Stimulated activated CD4-positive, alpha-beta T cell treated with anti-CD3 and anti-CD28 coated beads, TNF-alpha, amount 100 ng/mL, for 48 hours (primary cell): ENCODE measurements at places on chromosomes 3 and 15.

DNA sequence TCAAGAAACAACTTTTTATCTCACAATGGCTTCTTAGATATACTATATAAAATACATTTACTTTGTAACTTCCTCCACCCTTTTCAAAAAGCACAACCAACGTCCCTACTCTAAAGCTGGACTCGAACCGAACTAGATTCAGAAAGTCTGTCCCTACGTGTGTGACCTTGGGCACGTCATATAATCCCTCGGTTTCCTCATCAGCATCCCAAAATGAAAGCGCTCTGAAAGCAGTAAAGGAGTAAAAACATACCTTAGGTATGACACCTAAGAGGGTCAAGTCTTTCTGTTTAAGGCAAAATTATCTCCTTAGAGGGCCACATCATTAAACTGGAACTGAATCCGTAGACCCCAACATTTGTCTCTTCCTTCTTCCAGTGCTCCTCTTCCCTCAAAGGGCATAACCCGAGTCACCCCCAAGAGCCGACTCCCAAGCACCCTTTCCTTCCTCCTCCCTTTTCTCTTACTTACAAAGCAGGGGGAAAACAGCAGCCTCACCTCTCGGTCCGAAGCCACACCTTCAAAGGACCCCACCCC lies 663 bp downstream of the PDCD10 start:
- DNase-seq: no peak

GRCh38 chr15:62749036-62749815 lies 293.3 kb upstream of the TPM1 start:
- no peak for DNase-seq

GRCh38 chr15:49191892-49192291 lies 21.8 kb downstream of the GALK2 start:
- DNase-seq: no peak

DNA sequence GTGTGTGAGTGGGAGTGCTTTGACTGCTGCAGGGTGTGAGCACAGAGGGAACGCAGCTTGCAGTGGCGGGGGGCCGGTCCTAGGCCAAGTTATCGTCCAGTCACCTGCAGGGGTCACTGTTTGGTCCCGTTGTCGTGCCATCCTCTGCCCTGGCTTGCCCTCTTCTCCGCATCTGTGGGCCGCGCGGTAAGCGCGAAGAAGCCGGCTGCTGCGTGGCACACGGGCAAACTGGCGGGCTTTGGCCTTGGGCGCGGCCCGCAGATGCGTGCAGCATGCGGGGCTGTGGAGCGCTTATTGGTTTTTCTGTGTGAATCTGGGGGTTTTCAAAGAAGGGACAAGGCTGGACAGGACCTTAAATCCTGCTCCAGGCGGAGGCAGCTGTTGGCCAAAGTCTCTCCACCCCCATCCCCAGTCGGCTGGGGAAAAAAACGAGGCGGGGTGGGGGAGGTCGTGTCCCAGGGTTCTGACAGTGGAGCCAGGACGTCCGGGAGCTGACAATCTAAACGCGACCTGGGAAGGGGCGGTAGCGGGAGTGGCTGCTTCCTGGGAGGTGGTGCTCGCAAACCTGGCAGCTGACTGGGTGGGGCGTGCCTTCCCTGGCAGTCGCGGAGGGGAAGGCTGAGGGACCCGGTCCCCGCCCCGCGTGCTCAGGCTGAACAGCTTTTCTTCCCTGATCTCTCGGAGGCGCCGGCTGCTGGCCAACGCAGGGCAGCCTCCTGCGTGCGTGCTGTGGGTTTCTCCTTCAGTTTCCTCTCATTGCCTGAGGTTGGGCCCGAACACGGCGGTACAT lies 39.7 kb upstream of the VEPH1 start:
- no peak for DNase-seq

DNA sequence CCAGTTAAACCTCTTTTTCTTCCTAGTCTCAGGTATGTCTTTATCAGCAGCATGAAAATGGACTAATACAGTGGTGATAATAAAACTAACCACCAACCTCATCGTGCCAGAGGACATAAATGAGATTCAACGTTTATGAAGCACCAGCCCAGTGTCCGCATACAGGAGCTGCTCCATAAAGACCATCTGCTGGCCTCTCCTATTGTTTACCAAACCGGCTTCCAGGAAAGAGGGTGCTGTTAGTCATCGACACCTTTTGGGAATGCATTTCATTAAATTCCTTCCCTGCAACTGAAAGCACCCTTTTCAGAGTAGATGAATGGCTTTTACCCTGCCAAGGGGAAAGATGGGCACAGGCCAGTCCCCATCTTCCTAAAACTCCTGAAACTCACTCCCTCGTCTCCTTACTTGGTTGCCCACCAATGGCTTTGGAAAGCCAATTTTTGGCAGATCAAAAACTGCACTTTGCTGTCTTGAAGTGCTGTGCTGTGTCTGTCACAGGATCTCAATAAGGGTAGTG lies 122.1 kb downstream of the AQP9 start:
- DNase-seq: no peak

- no peak for DNase-seq
Measured at GRCh38 chr3:142269767-142270166, 44.4 kb upstream of the GK5 start.

DNA sequence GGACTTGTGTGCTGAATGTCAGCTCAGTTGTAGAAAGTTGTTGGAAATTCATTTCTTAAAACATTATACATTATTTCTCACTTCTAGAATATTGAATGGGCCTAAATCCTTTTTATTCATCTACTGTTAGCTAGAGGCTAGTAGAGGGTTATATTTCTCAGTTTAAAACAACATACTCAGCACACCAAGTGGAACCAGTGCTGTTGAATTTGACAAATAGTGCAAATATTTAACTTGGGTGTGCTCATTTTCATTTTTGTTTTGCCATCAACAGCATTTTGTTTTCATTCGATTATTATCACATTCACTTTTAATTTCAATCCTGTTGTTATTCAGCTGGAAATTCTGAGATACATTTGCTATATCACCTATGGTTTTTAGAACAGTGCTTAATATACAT lies 269.4 kb upstream of the PEX5L start:
- no peak for DNase-seq

GRCh38 chr3:71101626-71102025 lies 481.9 kb downstream of the FOXP1 start:
- DNase-seq: no peak

DNA sequence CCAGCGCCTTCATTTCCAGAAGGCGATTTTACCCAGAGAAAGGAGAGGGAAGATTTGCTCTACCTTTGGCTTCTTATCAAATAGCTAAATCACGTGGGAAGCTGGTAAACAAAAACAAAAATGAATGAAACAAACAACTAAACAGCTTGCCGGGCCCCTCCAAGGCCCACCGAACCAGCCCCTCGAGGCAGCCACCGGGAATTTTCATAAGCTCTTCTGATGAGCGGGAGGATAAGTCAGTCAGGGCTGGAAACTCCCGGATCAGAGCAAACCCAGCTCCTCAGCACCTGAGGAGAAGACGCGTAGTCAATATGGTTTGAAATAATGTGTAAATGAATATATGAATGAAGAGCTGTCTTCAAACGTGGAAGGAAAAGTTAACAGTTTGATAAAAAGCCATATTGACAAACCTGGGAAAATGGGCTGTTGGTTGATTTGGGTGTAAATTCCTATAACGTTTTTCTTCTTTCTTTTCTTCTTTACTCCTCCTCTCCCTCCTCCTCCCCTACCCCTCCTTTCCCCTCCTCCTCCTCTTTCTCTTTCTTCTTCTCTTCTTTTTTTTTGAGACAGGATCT lies 10.7 kb downstream of the RPLP1 start:
- DNase-seq: no peak

DNA sequence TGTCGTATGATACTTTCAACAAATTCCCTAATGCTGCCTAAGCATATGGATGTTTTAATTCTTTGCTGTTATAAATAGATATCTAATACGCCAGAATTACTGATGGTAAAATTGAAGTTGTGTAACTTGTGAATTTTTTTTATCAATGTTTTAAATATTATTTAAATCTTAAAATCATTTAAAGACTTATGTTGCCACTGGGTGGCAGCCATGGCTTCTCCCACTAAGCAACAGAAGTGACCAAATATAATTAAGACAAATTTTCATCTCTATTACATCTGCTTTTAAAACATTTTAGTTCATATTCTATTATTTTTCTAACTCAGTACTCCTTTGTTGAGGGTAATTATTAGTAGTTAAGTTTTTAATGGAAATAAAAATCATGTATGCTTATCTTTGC lies 8.1 kb upstream of the IL20RB start:
- no peak for DNase-seq

DNA sequence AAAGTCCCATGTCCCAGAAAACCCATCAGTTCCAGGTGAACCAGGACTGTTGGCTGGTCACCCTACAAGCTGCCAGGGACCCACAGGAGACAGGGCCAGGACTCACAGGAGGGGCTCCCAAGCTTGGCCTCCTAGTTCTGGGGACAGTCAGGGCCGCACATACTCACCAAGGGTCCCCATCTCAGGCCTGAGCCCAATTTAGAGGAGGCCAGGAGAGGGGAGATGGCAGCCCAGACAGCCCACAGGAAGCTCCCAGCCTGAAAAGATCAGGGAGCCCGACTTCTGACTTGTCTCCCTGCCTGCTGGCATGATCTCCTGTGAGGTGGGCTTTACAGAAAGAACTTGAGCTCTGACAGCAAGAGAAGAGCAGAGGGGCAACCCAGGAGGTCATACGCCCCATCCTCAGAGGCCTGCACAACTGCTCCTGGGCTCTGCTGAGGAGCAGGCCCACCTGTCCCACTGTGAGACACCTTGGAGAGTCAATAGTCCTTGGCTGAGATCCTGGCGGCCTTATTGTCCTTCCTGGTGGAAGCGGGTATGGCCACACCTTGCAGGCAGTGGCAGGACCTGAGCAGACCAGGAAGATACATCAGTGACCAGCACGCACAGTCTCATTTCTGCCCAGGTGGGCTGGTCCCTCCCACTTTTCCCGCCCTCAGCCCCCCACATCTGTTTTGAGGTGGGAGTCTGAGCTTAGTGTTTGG lies 2.5 kb upstream of the ISLR start:
- DNase-seq: no peak

- DNase-seq: no peak
Measured at GRCh38 chr15:29903785-29904464, 81.7 kb upstream of the TJP1 start.

GRCh38 chr15:77530576-77530975 lies 102.1 kb downstream of the LINGO1 start:
- no peak for DNase-seq

- no peak for DNase-seq
Measured at GRCh38 chr15:68821190-68821840, 620 bp upstream of the ANP32A start.

DNA sequence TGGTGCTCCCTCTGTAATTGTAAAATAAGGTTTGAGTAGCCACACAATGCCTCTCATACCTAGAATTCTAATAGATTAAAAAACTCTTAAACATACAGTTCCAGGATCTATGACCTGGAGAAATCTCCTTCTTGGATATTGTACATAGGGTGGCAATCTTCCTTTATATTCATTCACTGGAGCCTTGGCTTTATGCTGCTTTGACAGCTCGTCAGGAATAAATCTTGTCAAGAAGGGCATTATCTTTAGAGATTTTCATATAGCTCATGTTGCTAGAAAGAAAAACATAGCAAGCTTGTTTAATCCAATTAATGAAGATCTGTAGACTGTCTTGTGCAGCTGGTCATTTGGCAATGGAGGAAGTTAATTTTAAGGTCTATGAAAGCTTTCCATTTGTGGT lies 131.1 kb downstream of the PYDC2 start:
- no peak for DNase-seq

- no peak for DNase-seq
Measured at GRCh38 chr3:71469138-71469435, 114.4 kb downstream of the FOXP1 start.

DNA sequence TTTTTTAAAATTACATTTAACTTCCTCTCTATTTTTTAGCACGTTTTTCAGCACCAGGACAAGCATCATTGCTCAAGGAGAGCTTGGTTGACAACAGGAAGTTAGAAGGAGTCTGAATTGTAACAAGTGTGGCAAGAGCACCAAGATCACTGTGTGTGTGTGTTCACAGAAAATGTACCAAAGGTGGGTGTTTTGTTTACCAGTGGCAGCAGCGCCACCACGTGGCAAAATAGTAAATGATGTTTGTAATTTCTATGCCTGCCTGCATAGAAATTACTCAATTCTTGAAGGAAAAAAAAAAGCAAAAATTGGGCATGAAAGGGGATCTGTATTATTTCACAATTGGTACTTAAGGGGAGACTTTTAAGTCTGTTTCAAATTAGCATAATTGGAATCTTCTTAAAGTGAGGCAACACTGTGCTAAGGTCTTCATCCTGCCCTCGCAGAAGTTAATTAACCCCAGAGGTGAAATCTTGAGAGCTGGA lies 7.4 kb upstream of the U2SURP start:
- peak; percentile 38 for DNase-seq

DNA sequence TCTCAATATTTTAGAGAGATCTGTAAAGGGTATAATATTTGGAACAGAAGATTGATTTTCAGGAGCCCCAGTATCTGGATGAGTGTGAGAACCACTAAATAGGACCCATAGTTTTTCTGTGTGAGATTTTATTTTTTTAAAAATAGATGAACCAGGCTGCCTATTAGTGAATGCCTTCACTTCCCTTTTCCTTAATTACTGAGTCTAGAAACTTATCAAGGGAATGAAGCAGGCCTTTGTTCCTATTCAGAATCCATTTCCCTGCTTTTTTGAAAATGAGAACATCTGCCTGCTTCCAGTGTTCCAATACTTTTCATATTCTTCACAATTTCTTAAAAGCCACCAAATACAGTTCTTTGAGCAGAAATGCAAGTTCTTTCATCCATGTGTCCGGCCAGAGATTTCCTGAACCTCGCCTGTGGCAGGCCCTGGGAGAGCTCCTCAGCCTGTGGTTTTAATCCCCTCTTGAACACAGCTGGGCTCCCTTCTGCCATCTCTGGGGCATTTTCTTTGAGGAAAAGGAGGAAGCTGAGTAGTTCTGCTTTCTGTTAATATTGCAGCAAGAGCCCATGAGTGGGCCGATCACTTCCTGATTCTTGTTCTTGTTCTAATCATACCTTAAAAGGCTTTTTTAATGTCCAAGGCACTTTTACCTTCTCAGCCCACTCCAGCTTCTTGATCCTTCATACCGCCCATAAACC lies 4.7 kb downstream of the EHD4 start:
- DNase-seq: no peak

DNA sequence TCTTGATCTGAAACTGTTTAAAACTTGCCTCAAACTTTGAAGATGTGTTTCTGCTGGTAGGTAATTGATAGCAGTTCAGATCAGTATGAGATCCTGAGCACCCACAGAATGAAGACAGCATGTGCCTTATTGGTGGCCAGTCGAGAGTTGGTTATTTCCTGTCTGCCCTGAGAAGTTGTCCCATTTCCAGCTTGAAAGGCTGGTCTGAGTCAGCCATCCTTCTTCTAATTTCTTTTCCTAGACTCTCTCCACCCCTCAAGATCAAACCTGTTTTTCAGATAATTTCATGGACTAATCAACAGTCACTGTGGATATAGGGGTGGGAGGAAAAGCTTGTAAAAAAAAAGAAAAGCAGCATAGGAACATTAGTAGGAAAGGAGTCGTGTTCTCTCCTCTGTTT lies 464.4 kb downstream of the FOXP1 start:
- no peak for DNase-seq
